ENCODE measurements at places on chromosomes 4 and X.

DNA sequence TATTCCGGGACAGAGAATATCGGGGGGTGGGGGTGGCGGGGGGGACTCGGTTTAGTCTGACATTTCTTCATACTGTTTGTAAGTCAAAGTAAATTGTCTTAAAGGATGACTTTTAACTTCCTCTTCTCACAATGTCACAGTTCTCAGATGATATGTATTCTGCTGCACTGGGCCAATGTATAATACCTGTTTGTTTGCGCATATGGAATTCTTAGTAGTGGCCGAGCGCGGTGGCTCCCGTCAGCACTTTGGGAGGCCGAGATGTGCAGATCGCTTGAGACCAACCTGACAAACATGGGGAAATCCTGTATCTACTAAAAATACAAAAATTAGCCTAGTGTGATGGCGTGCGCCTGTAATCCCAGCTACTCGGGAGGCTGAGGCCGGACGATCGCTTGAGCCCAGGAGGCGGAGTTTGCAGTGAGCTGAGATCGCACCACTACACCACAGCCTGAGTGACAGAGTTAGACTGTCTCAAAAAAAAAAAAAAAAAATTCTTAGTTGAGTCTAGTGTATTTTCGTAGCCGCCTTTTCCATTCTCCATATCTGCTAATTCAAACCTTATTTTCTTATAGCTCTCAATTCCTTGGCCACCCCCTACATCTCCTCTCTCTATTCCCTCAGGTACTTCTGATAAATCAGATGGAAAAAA lies 851 bp downstream of the POLR2B start:
- peaks cover 12% of the 10 kb centered on the region for H3K36me3 ChIP-seq
- no peak for DNase-seq
- peak overlapping the region; percentile 95 for H3K27ac ChIP-seq

DNA sequence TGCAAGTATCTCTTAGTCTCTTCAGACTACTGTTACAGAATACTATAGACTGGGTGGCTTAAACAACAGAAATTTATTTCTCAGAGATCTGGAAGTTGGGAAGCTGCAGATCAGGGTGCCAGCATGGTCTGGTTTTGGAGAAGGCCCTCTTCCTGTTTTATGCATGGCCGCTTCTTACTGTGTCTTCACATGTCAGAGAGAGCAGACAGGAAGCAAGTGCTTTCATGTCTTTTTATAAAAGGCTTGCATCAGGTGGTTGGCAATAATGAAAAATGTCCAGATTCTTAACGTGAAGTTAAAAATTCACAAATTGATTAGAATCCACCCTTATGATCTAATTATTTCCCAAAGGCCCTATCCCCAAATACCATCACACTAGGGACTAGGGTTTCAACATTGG lies 284.9 kb downstream of the RPA4 start:
- DNase-seq, result no peak
- H3K27ac ChIP-seq, result no peak overlapping the region
- no peaks in the 10 kb centered on the region for H3K27me3 ChIP-seq

DNA sequence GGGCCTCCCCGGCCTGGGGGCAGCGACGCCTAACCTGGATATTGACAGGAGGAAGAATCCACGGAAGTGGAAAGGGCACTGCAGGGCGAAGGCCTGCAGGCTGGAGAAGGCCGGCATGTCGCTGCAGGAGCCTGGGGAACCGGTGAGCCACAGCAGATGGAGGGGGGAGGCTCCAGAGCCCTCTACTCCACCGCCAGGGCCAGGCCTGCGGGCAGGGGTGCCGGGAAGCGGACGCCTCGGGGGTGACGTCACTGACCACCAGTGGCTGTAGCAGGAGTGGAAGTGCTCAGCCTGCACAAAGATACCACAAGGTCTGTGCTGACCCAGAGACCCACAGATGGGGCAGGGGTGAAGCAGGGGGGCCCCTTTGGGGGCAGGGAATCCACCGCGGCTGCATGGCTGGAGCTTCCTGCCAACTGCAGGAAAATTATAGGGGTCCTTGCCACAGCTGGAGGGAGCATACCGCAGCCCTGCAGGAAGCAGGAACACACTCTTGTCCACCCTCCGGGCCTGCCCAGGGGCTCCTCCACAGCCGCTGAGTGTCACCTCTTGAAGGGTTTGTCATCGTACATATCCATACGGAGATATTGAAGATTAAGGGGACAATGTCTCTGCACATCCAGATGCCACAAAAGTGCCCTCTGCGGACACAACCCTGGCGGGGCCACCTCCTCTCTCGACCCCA lies 7.6 kb upstream of the HTRA3 start:
- no peak overlapping the region for H3K4me3 ChIP-seq
- no peaks in the 10 kb centered on the region for H3K27me3 ChIP-seq
- no peaks in the 10 kb centered on the region for H3K36me3 ChIP-seq
- H3K27ac ChIP-seq, result no peak overlapping the region
- peaks cover 12% of the 10 kb centered on the region for H3K4me1 ChIP-seq

GRCh38 chr4:80295336-80295735 lies 28.9 kb downstream of the FGF5 start:
- H3K27ac ChIP-seq, result no peak overlapping the region
- no peaks in the 10 kb centered on the region for H3K4me1 ChIP-seq
- H3K4me3 ChIP-seq, result no peak overlapping the region
- H3K36me3 ChIP-seq, result no peaks in the 10 kb centered on the region

GRCh38 chrX:17376431-17377077 lies 1.6 kb downstream of the NHS start:
- H3K27ac ChIP-seq, result no peak overlapping the region
- H3K4me3 ChIP-seq, result peak overlapping the region; percentile 10
- H3K36me3 ChIP-seq, result no peaks in the 10 kb centered on the region
- peaks cover 25% of the 10 kb centered on the region for H3K27me3 ChIP-seq
- DNase-seq, result no peak
- no peaks in the 10 kb centered on the region for H3K4me1 ChIP-seq

DNA sequence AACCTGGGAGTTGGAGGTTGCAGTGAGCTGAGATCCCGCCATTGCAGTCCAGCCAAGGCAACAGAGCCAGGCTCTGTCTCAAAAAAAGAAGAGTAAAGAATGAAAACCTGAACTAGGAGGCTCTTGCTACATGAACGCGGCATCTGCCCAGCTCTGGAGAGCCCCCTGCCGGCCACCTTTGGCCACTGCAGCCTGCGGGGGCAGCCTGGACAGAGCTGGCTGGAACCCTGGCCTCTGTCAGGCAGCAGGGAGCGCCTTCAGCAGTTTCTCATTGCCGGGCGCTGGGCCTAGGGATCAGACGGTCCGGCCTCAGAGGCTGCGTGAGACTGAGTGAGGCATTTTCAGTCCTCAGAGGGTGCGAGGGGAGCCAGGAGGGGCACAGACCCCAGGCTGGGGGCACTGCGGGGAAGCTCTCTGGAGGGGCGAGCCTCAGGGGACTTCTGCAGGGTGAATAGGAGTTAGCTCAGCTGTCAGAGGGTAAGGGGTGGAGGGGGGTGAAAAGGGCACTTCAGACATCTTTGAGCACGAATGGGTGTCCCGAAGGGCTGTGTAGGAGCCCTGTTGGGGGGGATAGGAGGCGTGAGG lies 17.5 kb downstream of the DOK7 start:
- no peak overlapping the region for H3K27ac ChIP-seq
- H3K4me1 ChIP-seq, result no peaks in the 10 kb centered on the region
- H3K36me3 ChIP-seq, result no peaks in the 10 kb centered on the region
- no peak overlapping the region for H3K4me3 ChIP-seq

- no peak for DNase-seq
- H3K4me1 ChIP-seq, result no peaks in the 10 kb centered on the region
- H3K27me3 ChIP-seq, result no peaks in the 10 kb centered on the region
- no peak overlapping the region for H3K4me3 ChIP-seq
Measured at GRCh38 chr4:27490315-27490714, 629.7 kb downstream of the STIM2 start.

DNA sequence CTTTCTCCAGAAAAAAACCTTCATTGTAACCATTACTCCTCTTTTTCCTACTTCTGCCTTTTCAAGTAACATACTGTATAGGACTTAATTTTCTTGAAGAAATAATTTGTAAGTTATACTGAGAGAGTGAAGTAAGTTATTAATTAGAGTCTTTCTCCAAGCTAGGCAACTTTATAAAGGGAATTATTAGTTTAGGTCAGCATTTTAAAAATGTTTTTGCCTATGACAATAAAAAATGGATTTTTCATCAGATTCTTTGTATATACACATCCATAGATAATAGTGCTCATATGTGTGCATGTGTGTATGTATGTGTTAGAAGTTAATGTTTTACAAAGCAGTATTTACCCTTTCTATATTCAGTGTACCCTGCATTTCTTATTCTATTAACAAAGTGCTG lies 10.4 kb upstream of the NUDT6 start:
- no peaks in the 10 kb centered on the region for H3K4me1 ChIP-seq
- no peak overlapping the region for H3K27ac ChIP-seq
- no peak overlapping the region for H3K4me3 ChIP-seq
- H3K36me3 ChIP-seq, result peaks cover 57% of the 10 kb centered on the region
- no peak for DNase-seq
- no peaks in the 10 kb centered on the region for H3K27me3 ChIP-seq

DNA sequence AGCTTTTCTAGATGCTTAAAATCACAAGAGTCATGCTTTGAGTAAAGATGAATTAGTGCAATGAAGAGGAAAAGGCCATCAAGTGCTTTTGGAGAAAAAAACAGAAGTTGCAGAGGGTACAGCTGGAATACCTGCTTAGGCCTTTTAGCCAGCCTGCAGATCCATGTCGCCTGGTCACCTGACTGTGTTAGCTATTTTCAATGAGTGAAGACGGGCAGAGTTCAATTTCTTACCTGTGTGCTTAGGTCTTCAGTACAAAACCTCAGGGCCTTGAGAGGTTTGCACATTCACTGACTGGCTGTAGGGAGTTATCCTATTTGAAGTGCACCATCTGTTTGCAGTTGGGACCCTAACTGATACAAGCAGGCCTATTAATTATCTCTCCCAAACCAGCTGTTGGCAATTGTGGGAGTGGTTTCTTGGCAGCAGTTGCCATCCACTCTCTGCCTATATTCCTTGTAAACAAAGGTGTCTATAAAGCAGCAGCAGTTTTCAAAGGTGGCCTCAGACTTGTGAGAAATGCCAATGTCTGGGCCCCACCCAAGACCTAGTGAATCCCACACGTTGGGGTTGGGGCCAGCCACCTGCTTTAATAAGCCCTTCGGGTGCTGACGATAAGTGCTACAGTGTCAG lies 16.3 kb upstream of the FAT1 start:
- no peaks in the 10 kb centered on the region for H3K27me3 ChIP-seq
- no peaks in the 10 kb centered on the region for H3K36me3 ChIP-seq
- DNase-seq, result no peak
- H3K27ac ChIP-seq, result no peak overlapping the region
- no peak overlapping the region for H3K4me3 ChIP-seq
- H3K4me1 ChIP-seq, result no peaks in the 10 kb centered on the region

GRCh38 chrX:110346681-110347080 lies 12.0 kb upstream of the RTL9 start:
- no peak for DNase-seq
- no peaks in the 10 kb centered on the region for H3K27me3 ChIP-seq
- no peaks in the 10 kb centered on the region for H3K4me1 ChIP-seq
- no peak overlapping the region for H3K27ac ChIP-seq
- H3K36me3 ChIP-seq, result no peaks in the 10 kb centered on the region
- H3K4me3 ChIP-seq, result no peak overlapping the region

GRCh38 chr4:26782830-26783202 lies 77.8 kb upstream of the STIM2 start:
- H3K4me1 ChIP-seq, result peaks cover 3% of the 10 kb centered on the region
- peaks cover 10% of the 10 kb centered on the region for H3K36me3 ChIP-seq
- H3K27me3 ChIP-seq, result no peaks in the 10 kb centered on the region
- no peak overlapping the region for H3K27ac ChIP-seq
- no peak for DNase-seq
- H3K4me3 ChIP-seq, result no peak overlapping the region

- no peak overlapping the region for H3K4me3 ChIP-seq
- no peaks in the 10 kb centered on the region for H3K27me3 ChIP-seq
- H3K4me1 ChIP-seq, result peaks cover 2% of the 10 kb centered on the region
- no peak for DNase-seq
- peak overlapping the region; percentile 33 for H3K27ac ChIP-seq
Measured at GRCh38 chrX:46202733-46203514, 342.3 kb downstream of the ZNF674 start.

GRCh38 chr4:129146639-129147038 lies 50.7 kb downstream of the C4orf33 start:
- H3K4me1 ChIP-seq, result no peaks in the 10 kb centered on the region
- H3K27ac ChIP-seq, result no peak overlapping the region
- H3K27me3 ChIP-seq, result no peaks in the 10 kb centered on the region
- DNase-seq, result no peak
- no peaks in the 10 kb centered on the region for H3K36me3 ChIP-seq
- H3K4me3 ChIP-seq, result no peak overlapping the region

DNA sequence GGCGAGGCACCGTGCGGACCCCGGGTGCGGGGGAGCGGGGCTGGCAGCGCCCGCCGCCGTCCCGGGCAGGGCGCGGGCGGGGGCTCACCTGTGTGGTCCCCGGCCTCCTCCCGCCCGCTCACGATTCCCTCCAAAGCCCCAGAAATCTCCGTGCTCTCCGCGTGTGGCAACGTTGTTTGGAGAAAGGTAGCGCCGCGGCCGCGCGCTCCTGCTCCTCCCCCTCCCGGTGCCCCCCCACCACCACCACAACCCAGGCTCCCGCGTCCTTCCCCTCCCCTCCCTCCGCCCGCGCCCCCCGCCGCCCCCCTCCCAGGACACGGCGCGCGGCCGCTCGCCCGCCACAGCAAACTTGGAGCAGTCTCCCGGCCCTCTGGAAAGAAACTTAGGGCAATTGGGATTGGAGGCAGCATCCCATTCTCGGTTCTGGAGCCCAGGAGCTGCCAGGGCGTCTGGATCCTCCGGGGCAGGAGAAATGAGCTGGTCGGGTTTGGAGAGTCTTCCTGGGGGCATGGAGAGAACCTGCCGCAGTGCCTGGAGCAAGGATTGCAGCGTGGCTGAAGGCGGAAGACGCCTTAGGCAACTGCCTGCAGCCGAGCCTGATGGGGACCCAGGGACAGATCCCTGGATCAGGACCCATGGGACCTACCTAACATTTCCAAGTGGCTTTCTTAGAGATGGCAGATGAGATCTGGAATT lies 855 bp downstream of the KLF3 start:
- H3K36me3 ChIP-seq, result no peaks in the 10 kb centered on the region
- no peak for DNase-seq
- peaks cover 39% of the 10 kb centered on the region for H3K4me1 ChIP-seq
- H3K27me3 ChIP-seq, result peaks cover 18% of the 10 kb centered on the region
- H3K27ac ChIP-seq, result peak overlapping the region; percentile 87

GRCh38 chrX:110108381-110108821 lies 105.5 kb downstream of the TMEM164 start:
- no peaks in the 10 kb centered on the region for H3K36me3 ChIP-seq
- no peaks in the 10 kb centered on the region for H3K27me3 ChIP-seq
- no peak overlapping the region for H3K4me3 ChIP-seq
- no peaks in the 10 kb centered on the region for H3K4me1 ChIP-seq
- no peak for DNase-seq
- H3K27ac ChIP-seq, result no peak overlapping the region

- no peak overlapping the region for H3K27ac ChIP-seq
- peak overlapping the region; percentile 34 for H3K4me3 ChIP-seq
- peaks cover 15% of the 10 kb centered on the region for H3K27me3 ChIP-seq
- peaks cover 12% of the 10 kb centered on the region for H3K4me1 ChIP-seq
Measured at GRCh38 chrX:137032341-137032694, 1.5 kb downstream of the GPR101 start.

- no peaks in the 10 kb centered on the region for H3K36me3 ChIP-seq
- H3K4me3 ChIP-seq, result no peak overlapping the region
Measured at GRCh38 chr4:78441756-78442155, 109.8 kb upstream of the ANXA3 start.

GRCh38 chrX:73903941-73904340 lies 340.9 kb downstream of the CHIC1 start:
- H3K4me1 ChIP-seq, result no peaks in the 10 kb centered on the region
- no peak overlapping the region for H3K4me3 ChIP-seq
- no peak overlapping the region for H3K27ac ChIP-seq
- H3K27me3 ChIP-seq, result no peaks in the 10 kb centered on the region
- no peaks in the 10 kb centered on the region for H3K36me3 ChIP-seq
